ENCODE measurements at places on chromosomes 6 and 20.

DNA sequence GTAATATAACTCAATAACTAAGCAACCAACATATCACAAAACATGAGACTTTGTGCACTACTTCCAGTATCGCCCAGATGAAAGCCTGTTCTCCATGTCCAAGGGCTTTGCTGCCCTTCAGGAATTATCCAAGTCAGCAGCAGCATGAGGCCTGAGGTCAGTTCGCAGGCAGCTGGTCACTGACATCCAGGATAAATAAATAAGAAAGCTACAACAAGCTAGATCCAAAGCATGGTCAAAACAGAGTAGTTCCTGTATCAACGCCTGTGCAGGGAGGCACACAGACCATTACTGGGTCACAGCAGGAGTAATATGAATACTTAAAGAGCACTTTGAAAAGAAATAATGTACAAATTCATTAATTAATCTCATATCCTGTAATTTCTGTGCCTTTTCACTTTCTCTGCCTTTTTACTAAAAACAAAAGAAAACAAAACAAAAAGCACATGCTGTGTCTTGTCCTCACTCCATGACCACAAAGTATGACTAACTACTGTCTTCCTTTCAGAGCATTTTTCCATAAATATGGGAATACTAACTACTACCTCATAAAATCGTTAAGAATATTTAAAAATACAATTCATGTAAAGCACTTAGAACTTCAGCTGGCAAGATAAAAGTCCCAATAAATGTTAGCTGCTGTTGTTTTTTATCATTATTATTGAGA, 374.9 kb upstream of the IRAK1BP1 start:
- no peak for DNase-seq

- no peak for DNase-seq
These were observed 37.9 kb downstream of the NEDD9 start for GRCh38 chr6:11194356-11195218.

GRCh38 chr6:53846250-53846649, 51.4 kb downstream of the LRRC1 start:
- no peak for DNase-seq

DNA sequence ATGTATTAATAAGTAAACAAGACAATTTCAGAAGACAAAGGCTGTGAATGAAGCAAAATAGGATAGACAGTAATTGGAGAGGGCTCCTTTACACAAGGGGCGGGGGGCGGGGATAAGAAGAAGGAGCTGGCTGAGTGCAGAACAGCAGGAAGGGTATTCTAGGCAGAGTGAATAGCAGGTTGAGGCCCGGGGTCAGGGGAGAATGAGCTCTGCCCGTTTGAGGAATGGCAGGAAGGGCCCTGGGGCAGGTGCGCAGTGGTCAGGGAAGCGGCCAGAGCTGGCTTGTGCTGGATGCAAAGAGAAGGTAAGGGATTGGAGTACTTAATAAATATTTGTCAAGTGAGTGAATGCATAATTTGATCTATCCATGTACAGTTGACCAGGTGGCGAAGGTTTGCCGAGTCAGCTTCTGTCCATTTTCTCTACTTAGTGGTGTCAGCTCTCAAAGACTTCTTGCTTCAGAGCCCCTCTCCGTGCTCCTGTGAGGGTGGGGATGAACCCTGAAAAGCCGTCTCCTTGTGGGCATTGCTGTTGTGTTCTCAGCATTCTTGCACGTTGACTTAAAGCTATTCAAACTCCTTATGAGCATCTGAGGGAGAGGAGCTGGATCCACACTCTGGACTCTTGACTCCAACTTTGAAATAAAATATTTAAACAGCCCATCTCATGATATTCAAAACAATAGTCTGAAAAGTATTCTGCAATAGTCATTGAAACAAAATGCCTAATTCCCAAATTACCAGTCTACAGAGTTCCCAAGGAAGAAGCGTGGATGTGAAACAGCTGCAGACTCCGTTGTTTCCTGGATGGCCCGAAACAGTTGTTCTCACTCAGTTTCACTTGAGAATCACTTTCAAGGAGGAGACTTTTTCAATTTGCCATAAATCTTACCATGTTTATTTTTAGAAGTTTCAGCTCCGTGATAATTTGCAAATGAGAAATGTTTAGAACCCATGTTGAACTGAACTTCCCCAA, 105.1 kb downstream of the EDN3 start:
- no peak for DNase-seq

DNA sequence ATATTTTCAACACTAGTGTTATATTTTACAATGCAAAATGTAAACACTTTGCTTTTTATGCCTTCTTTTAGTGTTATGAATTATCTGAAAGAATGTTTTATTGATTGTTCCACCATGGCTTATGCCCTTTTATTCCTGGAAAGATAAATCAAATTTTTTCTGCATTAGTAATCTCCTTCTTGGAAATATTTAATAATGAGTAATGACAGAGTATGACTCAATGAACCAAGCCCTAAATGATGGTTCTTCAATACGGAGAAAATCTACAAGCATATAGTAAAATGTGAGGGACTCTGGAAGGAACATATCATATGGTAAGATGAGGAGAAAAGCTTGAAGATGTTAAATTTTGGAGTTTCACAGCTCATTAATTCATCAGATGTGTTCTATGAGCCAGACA, 929.6 kb downstream of the C6orf118 start:
- DNase-seq: no peak

DNA sequence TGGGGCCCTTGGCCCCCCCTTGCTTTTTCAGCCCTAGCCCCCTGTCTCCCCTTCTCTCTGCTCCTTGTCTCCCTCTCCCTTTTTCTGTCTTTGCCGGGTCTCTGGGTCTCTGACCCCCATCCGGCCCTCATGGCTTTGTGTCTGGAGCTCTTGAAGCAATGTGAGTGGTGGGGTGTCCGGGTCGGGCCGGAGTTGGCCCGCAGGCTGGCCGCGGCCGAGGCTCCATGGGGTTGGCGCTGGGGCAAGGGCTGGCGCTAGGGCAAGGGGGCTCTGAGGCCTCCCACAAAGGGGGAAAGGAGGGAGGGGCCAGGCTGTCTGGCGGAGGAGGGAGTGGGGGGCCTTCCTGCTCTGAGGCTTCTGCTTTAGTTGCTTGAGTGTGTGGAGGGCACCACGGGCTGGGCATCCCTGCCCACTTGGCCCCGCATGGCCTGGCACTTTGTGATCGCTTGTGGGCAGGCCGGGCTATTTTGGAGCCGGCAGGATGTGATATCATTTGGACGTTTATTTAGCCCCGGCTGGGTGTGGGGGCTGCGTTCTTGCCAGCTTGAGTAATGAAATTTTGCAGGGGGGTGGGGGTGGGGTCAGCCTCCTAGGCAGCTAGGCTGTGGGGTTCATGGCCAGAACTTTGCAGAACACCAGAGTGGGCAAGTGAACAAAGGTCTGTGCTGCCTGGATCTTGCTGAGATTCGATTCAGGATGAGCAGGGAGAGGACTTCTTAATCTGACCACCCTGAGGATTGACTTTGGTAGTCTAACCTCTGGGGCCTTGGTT, 78.7 kb upstream of the MYL9 start:
- DNase-seq: no peak

DNA sequence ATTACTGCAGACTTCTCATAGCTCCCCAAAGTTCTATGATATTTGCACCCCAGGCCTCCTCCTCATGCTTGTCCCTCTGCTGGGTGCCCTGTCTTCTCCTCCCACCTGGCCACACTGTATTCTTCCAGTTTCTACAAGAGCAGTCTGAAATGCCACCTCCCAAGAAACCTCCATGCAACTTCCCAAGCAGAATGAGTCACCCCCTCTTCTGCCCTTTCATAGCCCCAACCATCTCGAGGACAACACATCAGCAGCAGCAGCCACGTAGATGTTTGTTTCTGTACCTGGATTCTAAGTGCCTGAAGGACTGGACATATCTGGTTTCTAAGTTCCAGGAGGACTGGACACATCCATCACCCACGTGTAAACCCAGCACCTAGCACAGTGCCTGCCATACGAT, 6.6 kb upstream of the ULBP2 start:
- DNase-seq: no peak

- DNase-seq: no peak
These were observed 19.9 kb upstream of the PREX1 start for GRCh38 chr20:48847498-48848205.

DNA sequence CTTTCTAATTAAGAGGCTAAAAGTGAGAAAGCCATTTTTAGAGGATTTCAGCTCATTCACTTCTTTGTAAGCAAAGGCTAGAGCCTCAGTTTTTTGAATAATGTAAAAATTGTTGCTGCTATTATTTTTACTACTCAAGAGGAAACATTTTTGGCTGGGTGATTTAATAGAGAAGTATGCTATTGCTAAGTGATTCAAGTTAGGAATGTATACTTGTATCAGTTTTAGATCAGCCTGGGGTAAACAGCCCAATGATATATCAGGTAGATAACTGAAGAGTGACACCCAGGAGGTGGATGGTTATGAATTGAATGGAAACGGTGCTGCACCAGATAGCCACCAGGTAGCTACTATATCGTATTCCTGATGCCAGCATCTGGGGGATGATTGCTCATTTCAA, 9.2 kb downstream of the QKI start:
- DNase-seq: no peak

DNA sequence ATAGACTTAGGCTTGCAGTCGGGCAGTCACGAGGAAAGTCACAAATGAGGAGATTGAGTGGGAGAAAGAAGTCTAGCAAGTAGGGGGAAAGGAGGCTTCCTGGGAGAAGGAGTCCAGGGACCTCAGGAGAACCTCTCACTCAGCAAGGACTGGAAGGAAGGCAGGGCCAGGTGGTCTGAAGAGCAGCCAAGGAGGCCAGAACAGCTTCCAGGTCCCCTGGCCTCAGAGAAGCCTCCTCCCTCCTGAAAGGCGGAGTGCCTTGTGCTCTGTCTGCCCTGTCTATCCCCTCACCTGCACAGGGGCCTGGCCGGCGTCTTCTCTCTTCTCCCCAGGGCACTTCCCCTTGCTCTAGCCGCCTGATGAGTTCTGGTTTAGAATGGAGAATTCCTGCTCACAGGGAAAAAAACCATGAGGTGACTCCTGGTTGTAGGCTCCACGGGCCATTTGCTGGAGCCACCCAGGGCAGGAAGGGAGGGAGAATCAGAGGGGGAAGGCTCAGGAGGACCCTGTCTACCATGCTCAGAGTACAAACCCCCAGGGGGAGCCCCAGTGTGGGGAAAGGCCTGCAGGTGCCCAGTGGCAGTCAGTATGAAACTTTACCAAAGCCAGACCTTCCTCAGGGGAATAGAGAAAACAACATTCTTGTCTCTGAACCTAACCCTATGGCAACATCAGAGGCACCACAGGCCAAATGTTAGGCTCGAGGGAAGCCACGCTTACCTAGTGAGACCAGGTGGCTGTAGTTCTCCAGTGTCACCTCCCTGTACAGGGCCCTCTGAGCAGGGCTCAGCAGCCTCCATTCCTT, 11.2 kb downstream of the ZNF337 start:
- DNase-seq: no peak

GRCh38 chr6:156313037-156313436, 464.1 kb upstream of the ARID1B start:
- no peak for DNase-seq

- no peak for DNase-seq
These were observed 76.2 kb upstream of the BCLAF1 start for GRCh38 chr6:136365776-136366354.

DNA sequence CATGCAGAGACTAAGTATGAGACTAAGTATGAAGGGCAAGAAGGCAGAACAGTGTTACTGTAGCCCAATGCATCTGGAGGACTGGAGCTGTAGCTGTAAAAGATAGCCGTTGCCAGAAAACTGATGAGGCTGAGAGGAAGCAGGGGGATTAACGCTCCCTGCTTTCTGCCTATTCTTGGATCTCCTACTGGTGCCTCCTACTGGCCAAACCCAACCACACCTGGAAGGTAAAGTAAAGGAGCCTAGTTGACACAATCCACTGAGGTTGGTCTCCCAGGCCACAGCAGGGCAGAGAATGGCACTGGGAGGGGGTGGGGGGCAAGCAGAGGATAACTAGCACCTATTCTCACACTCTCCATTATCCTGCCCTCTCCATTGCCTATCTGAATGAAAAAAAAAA, 105.0 kb upstream of the MRPS10 start:
- DNase-seq: no peak

GRCh38 chr6:76592566-76592965, 520.1 kb upstream of the IMPG1 start:
- no peak for DNase-seq

DNA sequence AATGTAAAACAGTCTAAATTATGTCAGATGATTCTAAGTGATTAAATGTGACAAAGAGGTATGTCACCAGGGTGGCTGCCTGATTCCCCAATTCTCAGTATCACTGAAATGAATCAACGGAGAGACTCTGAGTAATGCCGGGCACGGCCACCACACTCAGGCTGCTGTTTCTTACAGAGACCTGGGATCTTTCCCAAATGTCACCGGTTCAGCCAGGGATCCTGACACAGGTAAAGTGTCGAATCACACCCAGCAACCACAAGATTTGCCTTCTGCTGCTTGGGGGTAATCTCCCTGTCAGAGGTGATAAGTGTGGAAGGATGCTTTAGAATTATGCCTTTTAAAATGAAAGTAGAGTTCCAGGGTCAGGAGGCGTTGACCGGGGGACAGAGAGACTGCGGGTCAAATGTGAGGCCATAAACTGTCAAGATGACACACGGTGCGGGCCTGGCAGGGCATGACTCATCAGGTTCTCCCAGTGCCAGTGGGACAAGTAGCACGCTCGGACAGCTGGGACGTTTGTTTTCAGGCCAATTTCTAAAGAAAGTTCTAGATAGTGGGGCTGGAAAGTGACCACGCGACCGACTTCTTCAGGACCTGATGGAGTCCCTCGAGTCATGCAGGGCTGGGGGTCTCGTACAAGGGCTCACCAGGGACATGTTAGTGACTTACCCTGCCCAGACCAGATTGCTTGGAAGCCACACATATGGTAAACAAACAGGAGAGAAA, 48.9 kb downstream of the PRDM1 start:
- no peak for DNase-seq

DNA sequence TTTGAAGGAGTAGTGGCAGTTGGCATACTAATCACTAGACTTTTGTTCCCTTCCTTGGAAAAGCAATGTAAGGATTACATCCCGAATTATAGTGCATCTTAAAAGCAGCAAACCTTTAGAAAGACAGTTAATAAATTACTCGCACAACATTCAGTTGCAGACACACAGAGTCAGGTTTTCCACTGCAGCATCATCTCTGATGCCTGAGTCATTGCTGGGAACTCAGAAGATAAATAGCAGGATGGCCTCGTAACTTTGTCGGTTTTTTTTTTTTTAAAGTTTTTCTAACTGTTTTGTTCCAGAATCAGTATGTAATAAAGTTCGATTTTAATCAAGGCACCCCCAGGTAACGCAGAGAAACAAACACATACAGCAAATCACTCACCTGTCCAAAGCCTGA, 34.3 kb downstream of the GJA10 start:
- no peak for DNase-seq

DNA sequence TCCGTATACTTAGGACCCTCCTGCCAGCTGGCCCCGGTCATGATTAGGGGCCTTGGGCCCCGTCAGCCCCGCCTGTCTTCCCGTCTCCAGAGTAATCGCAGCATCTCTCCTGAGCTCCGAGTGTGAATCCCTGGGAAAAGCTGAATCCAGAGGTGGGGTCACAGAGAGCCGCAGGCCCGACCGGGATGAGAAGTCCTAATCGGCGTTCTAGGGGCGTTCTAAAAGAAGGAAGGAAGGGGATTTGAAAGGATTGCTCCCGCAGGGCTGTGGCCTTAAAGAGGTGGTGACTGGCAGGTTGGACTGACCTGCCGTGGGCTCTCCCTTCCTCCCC, 371 bp downstream of the HMGN4 start:
- DNase-seq: no peak

GRCh38 chr20:5005326-5005725, 4.0 kb upstream of the SLC23A2 start:
- no peak for DNase-seq

Measured in effector CD8-positive, alpha-beta T cell (primary cell).